Activated naive CD8-positive, alpha-beta T cell treated with anti-CD3 and anti-CD28 coated beads for 36 hours (primary cell): ENCODE measurements at places on chromosomes 2 and 18. TPM values are rescaled to one million over a fixed set of nuclear protein-coding genes. Genes with fewer than 3 reads are reported as not detected.

FER1L5 gene
- total RNA-seq = not detected

LRRTM4 gene
- not detected for total RNA-seq

ARHGEF4 gene
- total RNA-seq = 3.3 TPM

PNKD gene
- total RNA-seq = 25.1 TPM

CSRNP3 gene
- total RNA-seq = not detected

DNA sequence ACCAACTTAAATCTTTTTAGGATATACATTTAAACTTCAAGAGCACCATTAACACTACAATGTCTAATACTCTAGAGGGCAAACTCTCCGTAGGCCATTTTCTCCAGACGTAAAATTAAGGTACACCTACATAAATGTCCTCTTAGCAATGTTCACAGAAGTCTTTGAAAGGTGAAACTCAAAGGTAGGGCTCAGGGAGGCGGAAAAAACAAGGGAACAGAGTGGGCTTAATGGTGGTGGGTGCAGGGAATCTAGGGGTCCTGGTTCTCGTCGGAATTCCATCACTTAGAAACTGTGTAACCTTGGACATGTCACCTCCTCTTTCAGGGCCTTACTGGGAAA, 668 bp downstream of the NFU1 start:
- H3K27ac ChIP-seq = peak overlapping the region; percentile 93
- H3K27me3 ChIP-seq = no peaks in the 10 kb centered on the region
- H3K4me1 ChIP-seq = peaks cover 30% of the 10 kb centered on the region
- H3K4me3 ChIP-seq = peak overlapping the region; percentile 94

GRCh38 chr18:9435041-9435440, 40.3 kb upstream of the RALBP1 start:
- DNase-seq = no peak
- no peaks in the 10 kb centered on the region for H3K27me3 ChIP-seq
- no peaks in the 10 kb centered on the region for H3K36me3 ChIP-seq
- H3K27ac ChIP-seq = no peak overlapping the region
- H3K4me1 ChIP-seq = peaks cover 6% of the 10 kb centered on the region

- H3K27me3 ChIP-seq = no peaks in the 10 kb centered on the region
- H3K36me3 ChIP-seq = no peaks in the 10 kb centered on the region
- no peak for DNase-seq
These were observed 64.5 kb downstream of the DYSF start for GRCh38 chr2:71517851-71518250.

- no peak for DNase-seq
- H3K4me3 ChIP-seq = no peak overlapping the region
- peaks cover 2% of the 10 kb centered on the region for H3K4me1 ChIP-seq
These were observed 57.0 kb upstream of the HDAC4 start for GRCh38 chr2:239457586-239458445.

DNA sequence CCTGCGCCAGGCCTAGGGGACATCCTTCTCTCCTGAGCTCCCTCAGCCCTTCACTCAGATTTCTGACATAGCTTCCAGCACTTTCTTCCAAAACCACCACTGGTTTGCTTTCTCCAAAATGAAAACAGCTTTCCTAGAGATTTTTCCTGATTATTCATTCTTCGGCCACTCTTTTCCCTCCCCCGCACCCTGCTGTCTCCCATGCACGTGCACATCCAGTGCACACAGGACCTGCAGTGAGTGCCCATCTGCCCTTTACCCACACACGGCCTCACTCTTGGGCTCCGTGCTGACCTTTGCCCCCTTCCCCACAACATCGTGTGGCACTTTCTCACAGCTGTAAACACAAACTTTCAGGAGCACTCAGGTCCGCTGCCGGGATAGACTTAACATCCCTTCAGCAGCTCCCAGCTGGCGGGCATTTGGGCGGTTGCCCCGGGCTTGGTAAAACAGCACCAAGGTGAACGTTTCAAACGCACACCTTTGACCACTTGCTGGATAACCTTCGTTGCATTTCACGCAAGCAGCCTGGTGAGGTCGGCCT, 25.8 kb downstream of the KIF1A start:
- DNase-seq = no peak
- no peak overlapping the region for H3K27ac ChIP-seq
- no peaks in the 10 kb centered on the region for H3K4me1 ChIP-seq
- no peak overlapping the region for H3K4me3 ChIP-seq
- H3K36me3 ChIP-seq = no peaks in the 10 kb centered on the region

- peak overlapping the region; percentile 47 for H3K27ac ChIP-seq
- H3K4me3 ChIP-seq = no peak overlapping the region
- H3K27me3 ChIP-seq = no peaks in the 10 kb centered on the region
- H3K4me1 ChIP-seq = peaks cover 42% of the 10 kb centered on the region
- peaks cover 2% of the 10 kb centered on the region for H3K36me3 ChIP-seq
These were observed 16.0 kb downstream of the ASPRV1 start for GRCh38 chr2:69945441-69945840.

GRCh38 chr2:17303054-17303453, 215.2 kb downstream of the RAD51AP2 start:
- H3K4me1 ChIP-seq = no peaks in the 10 kb centered on the region
- no peak overlapping the region for H3K27ac ChIP-seq
- no peak for DNase-seq
- H3K27me3 ChIP-seq = peaks cover 4% of the 10 kb centered on the region
- no peaks in the 10 kb centered on the region for H3K36me3 ChIP-seq

- peaks cover 5% of the 10 kb centered on the region for H3K4me1 ChIP-seq
- no peak overlapping the region for H3K27ac ChIP-seq
- H3K4me3 ChIP-seq = no peak overlapping the region
- DNase-seq = no peak
- peaks cover 57% of the 10 kb centered on the region for H3K27me3 ChIP-seq
These were observed 18.4 kb downstream of the SIX3 start for GRCh38 chr2:44959855-44960254.

- peaks cover 3% of the 10 kb centered on the region for H3K27me3 ChIP-seq
- H3K4me3 ChIP-seq = no peak overlapping the region
- H3K4me1 ChIP-seq = no peaks in the 10 kb centered on the region
- no peak for DNase-seq
These were observed 155.3 kb upstream of the TWIST2 start for GRCh38 chr2:238692562-238692961.

- no peaks in the 10 kb centered on the region for H3K4me1 ChIP-seq
- peaks cover 14% of the 10 kb centered on the region for H3K27me3 ChIP-seq
- no peak overlapping the region for H3K4me3 ChIP-seq
- no peak for DNase-seq
These were observed 95.3 kb upstream of the CAVIN2 start for GRCh38 chr2:191942090-191942738.
